ENCODE measurements at places on chromosomes 4 and X.

- no peak for DNase-seq
Observed at GRCh38 chr4:14399848-14400247, 602.4 kb upstream of the CPEB2 start.

DNA sequence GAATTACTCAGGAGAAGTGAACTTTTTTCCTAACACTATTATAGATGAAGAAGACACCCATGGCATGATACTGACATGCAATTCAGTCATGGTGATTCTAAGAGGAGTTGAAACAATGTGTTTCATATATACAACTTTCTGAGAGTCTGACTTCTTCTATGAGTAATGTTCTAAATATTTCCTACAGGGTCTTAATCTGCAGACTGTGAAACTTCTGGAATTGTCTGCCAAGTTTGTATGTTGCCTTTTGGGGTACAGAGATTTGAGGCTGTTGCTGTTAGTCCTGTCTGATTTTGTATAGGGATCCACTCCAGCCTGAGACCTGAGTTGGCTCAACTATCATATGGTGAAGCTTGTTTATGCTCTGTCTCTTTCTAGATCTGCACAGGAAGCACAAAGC is 160.6 kb upstream of the GATB start:
- DNase-seq = no peak

- DNase-seq = no peak
Observed at GRCh38 chr4:38983787-38984598, 48.2 kb downstream of the TMEM156 start.

GRCh38 chr4:174401471-174402130 is 117.9 kb downstream of the CEP44 start:
- DNase-seq = peak; percentile 58

DNA sequence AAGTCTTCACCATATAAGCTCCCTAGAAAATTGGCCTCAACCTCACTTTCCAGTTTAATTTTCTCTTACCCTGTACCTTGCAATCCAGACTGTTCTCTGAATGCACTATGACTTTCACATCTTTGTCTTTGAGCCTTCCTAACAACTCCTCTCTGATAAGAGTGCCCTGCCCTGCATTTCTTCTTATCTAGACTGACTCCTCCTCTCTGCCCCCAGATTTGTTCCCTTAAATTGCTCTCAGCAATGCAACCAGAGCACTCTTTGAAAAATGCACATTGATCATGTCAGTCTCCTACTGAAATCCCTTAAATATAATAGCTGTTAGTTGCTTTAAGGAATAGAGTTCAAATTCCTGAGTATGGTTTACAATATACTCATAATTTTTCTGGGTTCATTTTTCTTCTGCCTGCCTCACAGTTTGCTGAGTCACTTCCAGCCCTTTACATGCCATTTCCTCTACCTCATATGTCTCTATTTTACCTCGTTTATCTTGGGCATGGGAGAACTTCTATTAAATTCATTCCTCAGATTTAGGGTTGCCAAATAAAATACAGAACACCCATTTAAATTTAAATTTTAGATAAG is 582.7 kb upstream of the AADAT start:
- DNase-seq = no peak

GRCh38 chrX:55109306-55109705 is 20.5 kb downstream of the PAGE2 start:
- DNase-seq = no peak

- no peak for DNase-seq
Observed at GRCh38 chr4:83335701-83336100, 1.1 kb upstream of the HPSE start.

DNA sequence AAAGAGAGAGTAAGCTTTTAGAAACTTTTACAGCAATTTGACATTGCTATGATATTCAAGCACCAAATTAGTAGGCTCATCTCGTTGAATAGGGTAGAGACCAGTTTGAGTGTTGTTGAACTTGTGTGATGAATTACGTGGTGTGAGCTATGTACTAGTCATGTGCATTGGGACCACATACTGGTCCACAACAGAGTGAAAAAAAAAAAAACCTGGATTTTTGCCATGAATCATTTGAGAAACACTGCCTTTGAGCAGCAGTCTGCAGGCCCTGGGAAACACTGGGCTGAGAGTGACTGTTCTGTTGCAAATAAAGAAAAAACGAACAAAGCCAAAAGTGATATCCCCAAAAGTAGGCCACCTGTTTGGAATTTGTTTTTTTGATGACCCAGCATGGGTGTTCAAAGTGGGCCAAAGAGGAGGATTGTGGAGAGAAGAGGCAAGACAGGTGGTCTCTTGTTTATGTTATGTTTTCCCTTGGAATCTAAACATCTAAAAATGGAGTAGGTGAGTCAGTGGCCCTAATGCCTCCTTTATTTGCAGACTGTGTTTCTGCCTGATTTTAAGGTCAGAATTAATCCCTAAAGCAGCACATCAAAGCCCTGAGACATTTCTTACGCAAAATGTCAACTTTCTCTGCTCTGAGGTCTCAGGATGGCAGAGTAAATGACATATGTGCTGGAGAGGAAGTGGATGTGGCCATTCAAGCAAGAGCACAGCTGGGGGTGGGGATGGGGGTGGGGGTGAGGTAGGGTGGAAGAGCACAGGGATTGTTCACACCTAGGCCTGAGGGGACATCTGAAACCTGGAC is 33.5 kb downstream of the TAF7L start:
- no peak for DNase-seq

DNA sequence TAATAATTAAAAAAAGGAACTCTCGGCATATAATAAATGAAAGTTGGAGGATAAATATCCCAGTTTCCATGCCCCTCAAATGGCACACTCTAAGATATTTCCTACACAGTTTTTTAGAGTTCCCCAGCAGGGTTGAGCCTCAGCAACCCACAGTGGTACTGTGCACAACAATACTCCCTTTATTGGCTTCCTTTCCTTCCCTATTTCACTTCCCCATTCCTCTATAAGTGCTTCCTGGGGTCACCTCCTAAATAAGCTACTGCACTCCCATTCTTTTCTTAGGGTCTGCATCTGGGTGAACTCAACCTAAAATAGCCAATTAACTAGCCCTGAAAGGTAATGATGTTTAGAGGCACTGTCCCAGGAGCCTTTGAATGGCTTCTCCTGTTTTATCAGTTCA is 76.4 kb upstream of the NHS start:
- no peak for DNase-seq

GRCh38 chr4:98680806-98681205 is 22.4 kb upstream of the TSPAN5 start:
- DNase-seq = no peak

DNA sequence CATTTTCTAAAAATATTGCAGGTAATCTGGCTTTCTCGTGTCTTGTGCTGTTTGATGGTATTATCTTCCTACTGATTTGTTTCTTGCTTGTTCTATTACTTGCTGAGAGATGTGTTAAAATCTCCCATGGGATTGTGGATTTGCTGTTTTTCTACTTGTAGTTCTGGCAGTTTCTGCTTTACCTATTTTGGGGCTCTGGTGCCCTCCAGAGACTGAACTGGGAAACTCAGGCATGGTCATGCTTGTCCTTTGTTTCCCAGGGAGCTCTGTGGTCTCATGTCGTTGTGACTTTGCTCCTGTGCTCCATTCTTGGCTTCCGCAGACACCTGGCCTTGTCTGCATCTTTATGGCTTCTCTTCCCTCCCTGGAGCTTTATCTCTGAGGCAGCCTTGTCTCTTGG is 39.5 kb downstream of the NSD2 start:
- DNase-seq = peak; percentile 88

DNA sequence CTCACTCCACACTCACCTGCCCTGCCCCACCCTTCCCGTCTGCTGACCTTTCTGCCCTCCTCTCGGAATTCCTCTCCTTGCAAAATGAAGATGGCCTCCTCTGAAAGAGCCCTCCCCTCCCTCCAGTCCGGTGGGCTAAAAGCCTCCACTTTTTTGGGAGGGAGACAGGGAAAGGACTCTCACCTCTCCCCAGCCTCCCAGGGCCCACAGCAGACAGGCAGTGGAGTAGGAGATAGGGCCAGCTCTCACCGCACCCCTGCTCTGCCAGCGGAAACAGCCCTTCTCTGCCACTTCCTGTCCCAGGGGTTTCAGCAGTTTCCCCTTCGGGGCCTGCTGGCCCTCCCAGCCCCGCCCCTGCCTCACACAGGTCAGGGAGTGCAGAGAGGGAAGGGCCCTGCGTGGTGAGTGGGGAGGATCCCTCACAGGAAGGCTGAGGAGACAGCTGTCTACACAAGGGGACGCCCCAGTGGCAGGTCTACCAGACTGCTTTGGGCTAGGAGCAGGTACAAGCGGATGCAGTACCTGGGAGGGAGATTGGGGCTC is 18.2 kb downstream of the ELF4 start:
- DNase-seq = peak; percentile 72

DNA sequence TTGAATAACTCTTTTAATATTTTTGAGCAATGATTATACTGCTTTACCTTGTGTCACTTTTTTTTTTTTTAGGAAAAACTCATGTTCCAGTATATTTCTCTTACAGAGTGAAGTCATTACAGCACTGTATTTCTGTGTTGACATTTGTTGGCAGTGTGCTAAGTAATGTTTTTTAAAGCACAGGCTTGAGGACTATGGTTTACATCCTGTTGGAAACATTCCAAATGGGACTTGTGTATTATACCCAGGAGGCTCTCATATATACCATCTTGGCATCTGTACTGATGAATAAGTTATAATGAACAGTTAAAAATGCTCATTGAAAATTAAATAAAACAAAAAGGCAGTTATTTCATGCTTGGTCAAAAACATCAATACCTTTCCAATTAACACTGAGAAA is 33.8 kb downstream of the CEP44 start:
- no peak for DNase-seq

DNA sequence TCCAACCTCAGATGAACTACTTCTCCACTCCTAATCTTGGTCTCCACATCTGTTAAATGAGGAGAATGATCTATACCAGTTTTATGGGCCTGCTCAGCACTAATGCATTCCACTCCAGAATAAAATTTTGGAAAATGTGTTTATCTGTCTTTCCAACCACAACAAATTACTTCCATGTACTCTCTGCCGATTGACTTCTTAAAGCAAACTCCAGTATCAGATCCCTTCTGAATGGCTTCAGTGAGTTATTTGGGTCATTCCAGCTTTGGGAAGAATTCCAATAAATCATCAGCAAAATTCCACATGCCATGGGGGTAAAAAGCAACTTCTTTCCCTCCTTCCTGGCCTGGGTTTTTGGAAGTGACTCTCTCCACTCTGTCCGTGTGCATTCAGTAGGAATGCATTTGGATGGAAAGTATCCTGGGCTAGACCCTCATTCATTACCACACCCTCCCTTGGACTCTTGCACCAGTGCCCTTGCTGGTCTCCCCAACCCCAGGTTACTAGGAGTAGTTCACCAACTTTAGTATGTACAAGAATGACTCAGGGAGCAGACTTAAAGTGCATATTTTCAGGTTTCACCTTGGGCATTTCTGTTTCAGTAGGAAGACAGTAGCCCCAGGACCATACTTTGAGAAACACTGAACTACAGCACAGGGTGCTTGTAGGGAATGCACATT is 15.4 kb upstream of the ADH6 start:
- DNase-seq = no peak

- DNase-seq = peak; percentile 20
Observed at GRCh38 chr4:3414421-3415279, 27.1 kb upstream of the HGFAC start.

- no peak for DNase-seq
Observed at GRCh38 chr4:8205241-8205707, 6.2 kb downstream of the SH3TC1 start.

DNA sequence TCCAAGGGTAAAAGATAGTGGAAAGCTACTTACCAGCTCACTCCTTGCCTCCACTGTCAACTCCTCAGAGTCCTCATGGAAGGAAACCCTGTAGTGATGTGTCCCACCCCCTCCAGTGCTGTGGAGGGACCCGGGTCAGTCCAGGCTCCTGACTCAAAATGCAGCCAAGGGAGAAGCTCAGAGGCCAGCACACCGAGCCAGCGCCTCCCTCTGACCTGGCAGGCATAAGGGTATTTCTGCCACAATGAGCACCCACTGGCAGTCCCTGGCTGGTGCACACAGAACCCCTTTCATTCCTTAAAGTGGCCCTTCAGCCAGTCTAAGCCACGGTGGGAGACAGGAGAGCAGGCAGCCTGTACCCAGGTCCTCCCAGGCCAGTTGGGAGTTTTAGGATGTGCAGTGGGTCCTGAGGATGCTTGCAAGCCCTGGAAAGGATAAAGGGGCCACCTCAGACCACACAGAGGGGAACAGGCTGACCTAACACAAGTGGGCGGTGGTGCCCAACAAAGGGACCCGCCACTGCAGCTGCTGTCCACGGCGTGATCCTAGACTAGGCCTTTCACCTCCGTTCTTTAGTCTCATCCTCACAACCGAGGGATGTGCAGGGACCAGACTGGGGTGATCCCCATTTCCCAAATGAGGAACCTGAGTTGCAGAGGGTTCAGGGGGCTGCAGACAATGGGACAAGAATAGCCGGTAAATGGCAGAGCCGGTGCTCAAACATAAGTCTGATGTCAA is 5.7 kb downstream of the JAKMIP1 start:
- peak; percentile 47 for DNase-seq

GRCh38 chrX:130485870-130486269 is 84.1 kb downstream of the RBMX2 start:
- no peak for DNase-seq

- no peak for DNase-seq
Observed at GRCh38 chr4:174377613-174378012, 93.9 kb downstream of the CEP44 start.

DNA sequence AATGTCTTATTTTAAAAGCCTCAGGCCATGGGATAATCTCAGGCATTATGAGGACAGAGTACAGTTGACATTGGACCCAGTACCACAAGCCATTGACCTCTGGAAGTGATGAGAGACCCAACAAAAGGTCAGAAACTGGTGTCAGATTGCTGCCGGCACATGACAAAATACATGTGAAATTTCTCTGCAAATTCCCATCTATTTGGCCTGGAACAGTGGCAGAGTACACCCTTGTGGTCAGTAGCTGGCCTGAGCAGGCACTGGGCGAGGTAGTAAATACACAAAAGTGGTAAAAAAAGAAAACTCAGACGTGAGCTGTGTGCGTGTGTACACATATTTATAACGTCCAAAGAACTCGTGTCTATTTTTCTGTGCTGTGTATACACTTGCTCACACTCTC is 155.5 kb downstream of the DHX15 start:
- DNase-seq = no peak

- no peak for DNase-seq
Observed at GRCh38 chr4:126215759-126216158, 901.0 kb downstream of the FAT4 start.

DNA sequence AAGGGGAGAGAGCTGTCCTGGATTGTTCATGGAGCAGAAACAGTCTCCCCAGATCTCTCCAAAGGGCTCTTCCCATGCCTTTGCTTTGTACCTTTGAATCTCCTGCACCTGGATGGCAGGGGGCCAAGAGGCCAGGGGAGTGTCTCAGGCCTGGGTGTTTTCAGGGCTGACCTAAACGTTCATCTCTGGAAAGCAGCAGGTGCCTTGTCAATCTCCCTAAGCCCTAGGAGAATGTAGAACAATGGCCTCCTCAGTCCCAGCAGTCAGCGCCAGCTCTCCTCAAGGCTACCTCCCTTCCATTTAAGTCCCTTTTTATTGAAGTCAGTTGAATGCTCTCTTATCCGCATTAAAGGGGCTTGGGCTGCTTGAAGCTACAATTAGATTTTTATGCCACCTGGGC is 31.2 kb upstream of the NSUN7 start:
- DNase-seq = peak; percentile 75
